Activated naive CD4-positive, alpha-beta T cell treated with anti-CD3 and anti-CD28 coated beads, Interleukin-2, amount 50 U/mL, for 72 hours (primary cell): ENCODE measurements at places on chromosomes 11 and 22. TPM values are rescaled to one million over a fixed set of nuclear protein-coding genes. Genes with fewer than 3 reads are reported as not detected.

Gene PRRG4
- total RNA-seq, result 0.39 TPM

Gene MS4A8
- total RNA-seq, result not detected

Gene APOBEC3C
- 114 TPM for total RNA-seq

Gene KRTAP5-7
- total RNA-seq, result not detected

DNA sequence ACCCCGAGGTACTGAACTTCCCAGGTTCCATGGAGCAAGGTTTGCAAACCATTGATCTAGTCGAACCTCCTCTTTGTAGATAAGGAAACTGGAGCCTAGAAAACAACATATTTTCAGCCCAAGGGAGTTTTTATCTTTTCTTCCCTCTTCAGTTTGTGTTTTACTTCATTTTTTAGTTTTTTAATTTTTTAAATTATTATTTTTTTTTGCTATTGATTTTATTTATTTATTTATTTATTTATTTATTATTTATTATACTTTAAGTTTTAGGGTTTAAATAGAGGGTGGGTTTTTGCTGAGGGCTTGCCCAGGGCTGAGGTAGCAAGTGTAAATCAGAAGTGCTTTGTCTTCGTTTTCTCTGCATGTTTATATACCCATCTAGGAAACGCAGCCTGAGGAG is 26.9 kb downstream of the CEP164 start:
- DNase-seq, result no peak

DNA sequence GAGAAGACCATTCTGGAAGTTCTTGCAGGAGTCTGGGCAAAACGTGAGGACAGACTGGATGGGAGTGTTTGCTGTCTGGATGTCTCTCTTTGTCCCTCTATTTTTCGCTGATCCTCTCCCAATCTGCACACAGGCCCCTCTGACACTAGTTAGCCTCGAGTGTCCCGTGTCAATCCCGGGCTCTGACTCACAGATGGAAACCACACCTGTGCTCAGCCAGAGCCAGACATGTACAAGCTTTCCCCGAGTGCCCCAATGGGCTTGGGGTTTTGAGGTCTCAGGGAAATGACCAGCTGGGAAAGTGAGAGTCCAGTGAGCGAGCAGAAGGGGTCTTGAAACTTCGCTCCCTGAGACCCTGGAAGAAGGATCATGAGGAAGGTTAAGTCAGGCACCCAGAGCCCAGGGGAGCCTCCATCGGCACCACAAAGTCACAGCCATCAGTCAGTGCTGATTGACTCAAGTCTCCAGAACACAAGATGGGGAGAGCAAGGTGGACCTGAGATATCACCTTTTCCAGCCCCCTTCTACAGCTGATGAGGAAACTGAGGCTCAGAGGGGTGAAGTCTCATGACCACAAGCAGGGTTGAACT is 13.9 kb downstream of the APOL2 start:
- DNase-seq, result no peak

DNA sequence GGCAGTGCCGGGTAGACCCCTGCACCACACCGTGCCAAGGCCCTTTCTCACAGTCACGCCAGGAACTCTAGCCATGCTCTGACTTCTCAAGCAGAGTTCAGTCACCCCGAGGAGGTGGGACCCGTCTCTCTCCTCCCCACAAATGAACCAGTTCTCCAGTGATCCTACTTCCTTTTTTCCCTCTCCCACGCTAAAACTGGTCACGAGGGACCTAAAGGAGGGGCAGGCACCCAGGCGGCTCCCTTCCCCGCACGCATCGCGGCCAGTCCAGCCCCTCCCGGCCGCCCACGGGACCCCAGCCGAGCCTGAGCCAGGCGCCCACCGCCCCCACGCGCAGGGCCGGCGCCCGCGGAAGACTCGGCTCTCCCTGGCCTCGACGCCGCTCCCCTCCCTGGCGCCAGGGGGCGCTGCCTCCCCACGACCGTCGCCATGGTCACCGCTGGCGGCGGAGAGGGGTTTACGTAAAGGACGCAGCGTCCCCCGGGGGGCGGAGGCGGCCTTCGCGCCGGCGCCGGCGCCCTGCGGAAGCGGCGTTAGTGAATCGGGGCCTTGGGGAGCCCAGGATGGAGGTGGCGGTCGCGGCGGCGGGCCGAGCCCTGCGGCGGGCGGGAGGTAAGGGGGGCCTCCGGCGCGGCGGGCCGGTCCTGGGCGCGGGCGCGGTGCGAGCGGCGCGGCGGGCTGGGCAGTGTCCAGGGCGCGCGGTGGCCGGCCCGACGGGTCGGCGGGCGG is at the start of gene DAGLA:
Gene DAGLA, plus strand, starts transcription at position 499 of the 729 bp plus-strand sequence. CDS start 39,765 bp downstream, outside the sequence.
- DNase-seq, result peak; percentile 89
